B cell (primary cell): ENCODE measurements at places on chromosomes 12 and 14.

DNA sequence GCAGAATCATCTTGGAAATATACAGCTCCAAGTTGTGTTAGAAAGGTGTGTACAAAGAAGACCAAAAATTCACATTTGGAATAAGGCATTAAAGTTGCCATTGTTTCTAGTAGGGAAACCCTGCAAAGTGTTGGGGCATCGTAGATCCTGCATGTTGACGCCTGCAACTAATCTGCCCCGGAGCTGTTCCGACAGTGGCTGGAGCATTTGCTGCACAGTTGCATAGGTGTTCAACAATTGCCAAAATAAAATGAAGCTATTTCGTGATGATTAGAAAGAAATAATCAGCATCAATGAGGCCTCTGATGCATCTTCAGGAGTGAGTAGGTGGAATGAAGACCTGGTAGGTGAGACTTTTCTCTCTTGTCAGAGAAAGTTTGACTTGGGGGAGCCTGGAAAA, 47.3 kb downstream of the DAD1 start:
- DNase-seq, result no peak

GRCh38 chr12:44088647-44089046, 252.8 kb downstream of the TMEM117 start:
- DNase-seq, result no peak

GRCh38 chr12:108446766-108447165, 68.3 kb upstream of the FICD start:
- no peak for DNase-seq

- DNase-seq, result no peak
Measured at GRCh38 chr12:68825569-68826217, 17.7 kb downstream of the MDM2 start.

DNA sequence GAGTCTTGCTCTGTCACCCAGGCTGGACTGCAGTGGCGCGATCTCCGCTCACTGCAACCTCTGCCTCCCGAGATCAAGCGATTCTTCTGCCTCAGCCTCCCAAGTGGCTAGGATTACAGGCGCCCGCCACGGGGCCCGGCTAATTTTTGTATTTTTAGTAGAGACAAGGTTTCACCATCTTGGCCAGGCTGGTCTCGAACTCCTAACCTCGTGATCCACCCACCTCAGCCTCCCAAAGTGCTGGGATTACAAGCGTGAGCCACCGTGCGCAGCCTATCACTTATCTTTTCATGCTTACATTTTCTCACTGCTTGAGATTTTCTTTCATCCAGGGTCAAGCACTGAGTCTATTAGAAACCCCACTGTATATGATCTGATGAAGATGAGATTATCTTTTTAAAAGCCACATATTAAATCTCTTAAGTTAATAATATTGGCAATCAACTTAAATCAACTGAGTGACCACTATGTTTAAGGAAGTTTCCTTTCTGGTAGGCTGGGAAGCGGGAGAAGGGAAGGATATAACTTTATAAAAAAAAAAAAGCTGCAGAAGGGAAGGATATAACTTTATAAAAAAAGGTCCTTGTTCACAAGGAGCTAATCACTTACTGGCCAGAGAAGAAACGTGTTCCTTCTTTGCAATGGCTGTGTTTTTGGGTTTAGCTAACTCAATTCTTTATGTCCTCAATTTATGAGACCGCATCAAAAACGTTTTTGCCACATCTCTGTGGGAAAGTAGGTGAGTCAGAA, 1.3 kb upstream of the MDM2 start:
- DNase-seq, result no peak

DNA sequence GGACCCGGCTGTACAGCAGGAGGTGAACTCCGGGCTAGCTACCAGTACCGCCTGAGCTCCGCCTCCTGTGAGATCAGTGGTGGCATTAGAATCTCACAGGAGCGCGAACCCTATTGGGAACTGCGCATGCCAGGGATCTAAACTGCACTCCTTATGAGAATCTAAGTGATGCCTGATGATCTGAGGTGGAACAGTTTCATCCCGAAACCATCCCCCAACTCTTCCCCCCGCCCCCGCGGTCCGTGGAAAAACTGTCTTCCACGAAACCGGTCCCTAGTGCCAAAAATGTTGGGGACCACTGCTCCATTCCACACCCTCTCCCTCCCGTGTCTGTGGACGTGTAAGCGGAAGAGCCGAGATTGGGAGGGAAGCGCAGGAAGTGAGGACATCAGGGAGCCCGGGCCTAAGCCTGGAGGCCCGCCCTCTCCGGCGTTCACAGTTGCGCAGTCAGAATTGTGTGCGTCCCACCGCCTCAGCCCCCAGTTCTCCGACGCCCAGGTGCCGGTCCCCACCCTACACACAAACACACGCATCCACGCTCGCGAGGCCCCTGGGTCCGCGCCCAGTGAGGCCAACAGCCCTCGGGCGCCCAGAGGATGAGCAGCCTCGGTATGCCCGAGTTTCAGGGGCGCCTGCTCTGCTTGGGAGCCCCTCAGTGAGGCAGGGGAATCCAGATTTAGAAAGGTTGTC, 1.8 kb upstream of the RNASE4 start:
- DNase-seq, result peak; percentile 88

DNA sequence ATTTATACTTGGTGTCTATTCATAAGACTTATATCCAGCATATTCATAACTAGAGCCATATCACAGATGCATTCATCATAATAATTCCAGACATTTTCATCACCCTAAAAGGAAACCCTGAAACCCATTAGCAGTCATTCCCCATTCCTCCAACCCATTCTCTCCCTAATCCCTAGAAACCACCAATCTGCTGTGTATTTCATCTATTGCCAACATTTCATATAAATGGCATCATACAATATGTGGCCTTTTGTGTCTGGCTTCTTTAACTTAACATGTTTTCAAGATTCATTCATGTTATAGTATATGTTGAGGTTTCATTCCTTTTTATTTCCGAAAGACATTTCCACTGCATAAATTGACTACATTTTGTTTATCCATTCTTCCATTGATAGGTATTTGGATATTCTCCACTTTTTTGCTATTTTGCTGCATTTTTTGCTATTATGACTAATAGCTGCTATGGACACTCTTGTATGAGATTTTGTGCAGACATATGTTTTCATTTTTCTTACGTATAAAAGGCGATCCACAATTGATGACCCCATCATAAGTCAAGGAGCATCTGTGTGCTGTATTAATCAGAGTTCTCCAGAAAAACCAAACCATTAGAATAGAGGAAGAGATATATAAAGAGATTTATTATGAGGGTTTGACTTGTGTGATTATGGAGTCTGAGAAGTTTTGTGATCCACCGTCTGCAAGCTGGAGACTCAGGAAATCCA, 5.1 kb upstream of the OAS2 start:
- DNase-seq, result no peak

DNA sequence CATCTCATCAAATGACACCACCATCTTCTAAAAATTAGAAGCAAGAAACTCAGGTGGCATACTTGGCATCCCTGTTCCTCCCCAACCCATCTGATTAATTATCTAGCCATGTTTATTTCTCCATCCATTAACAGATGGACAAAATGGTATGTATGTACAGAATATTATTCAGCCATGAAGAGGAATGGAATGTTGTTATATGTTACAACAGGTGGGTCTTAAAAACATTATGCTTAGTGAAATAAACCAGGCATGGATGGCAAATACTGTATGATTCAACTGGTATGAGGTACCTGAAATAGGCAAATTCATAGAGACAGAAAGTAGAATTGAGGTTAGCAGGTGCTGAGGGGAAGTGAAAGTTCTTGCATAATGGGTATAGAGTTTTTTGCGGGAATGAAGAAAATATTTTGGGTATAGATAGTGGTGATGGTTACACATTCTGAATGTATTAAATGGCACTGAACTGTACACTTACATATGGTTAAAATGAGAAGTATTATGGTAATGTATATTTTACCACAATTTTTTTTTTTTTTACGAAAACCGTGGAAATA, 17.5 kb downstream of the YY1 start:
- DNase-seq, result peak; percentile 63

GRCh38 chr12:92649511-92650227, 53.1 kb upstream of the PLEKHG7 start:
- DNase-seq, result peak; percentile 76

- no peak for DNase-seq
Measured at GRCh38 chr12:53062977-53063707, 13.3 kb downstream of the TNS2 start.

DNA sequence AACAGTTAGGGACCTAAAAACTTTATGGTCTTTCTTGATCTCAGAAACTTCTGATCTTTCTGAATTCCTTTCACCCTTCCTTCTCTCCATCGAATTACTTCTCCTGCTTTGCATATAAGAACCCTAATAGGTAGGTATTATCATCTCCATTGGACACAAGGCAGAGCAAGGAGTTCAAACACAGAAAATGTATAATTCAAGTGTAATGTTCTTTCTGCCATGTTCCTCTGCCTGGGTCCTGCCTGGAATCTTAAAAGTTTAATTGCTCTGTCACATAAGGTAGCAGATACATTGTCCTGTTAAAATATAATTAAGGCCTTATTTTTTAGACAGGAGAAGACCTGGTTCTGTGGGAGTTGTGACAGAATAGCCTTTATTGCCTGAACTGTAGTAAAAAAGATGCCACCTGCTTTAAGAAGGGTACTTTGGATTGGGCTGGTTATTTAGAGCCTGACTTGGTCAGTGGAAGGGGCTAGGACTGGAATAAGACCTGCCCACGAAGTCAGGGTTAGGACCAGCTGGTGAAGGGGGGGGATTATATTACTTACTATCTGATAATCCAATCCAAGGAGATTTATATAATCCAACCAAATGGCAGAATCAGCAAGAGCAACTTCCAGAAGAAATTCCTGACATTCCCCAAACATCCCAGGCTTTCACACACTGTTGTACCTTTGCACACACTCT, 10.4 kb downstream of the G2E3 start:
- DNase-seq, result no peak

DNA sequence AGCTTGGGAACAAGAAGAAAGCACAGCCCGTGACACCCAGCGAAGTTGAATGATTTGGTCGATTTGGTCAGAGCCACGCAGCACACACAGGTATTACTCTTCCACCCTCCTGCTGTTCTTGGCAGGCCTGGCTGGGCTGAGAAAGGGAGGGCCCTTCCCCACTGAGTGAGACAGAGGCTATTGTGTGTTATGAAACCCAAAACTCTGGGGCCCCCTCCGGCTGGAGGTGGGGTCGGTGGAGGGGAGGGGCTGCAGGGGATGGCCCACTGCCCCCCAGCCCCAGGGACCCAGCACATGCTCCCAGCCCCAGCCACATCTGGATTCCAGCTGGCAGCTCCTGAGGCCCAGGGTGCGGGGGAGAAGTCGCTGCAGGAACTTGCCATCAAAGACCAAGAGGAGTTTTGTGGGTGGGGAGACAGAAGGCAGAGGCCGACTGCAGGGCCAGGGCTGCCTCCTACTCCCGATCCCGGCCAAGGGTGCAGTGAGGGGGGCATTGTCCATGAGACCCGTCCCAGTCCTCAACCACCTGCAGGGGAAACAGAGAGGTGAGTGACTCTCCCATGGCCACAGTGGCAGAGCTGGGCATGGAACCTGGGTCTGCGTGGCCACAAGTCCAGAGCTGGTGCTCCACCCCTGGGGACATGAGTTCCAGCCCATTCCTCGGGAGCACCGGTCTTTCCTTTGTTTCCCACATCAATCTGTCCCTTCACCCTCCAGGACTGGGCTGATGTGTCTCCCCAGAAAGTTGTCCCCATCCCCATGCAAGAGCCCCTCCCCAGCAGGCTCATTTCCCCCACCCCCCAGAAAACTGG, 8.7 kb downstream of the TMEM119 start:
- DNase-seq, result no peak

GRCh38 chr12:46439793-46440511, 67.4 kb upstream of the SLC38A2 start:
- no peak for DNase-seq

DNA sequence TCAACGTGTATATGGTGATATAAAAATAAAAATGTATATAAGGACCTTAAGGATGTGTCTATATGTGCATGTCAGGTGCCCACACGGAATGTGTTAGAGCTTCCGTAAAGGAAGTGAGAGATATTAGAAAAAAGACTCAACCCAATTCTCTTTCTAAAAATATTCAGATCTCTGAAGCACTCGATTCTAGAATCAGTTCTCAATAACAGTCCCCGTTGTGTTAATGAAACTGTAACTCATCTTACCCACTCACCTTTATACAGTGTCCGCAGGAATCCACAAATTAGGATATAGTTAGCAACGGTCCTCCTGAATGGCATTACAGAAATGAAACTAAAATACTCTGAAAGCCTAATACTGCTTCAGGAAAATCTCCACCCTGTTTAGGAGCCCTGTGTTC, 29.3 kb downstream of the GRIN2B start:
- no peak for DNase-seq
